ENCODE measurements at places on chromosomes 16 and 17. TPM values are rescaled to one million over a fixed set of nuclear protein-coding genes. Genes with fewer than 3 reads are reported as not detected.

DNA sequence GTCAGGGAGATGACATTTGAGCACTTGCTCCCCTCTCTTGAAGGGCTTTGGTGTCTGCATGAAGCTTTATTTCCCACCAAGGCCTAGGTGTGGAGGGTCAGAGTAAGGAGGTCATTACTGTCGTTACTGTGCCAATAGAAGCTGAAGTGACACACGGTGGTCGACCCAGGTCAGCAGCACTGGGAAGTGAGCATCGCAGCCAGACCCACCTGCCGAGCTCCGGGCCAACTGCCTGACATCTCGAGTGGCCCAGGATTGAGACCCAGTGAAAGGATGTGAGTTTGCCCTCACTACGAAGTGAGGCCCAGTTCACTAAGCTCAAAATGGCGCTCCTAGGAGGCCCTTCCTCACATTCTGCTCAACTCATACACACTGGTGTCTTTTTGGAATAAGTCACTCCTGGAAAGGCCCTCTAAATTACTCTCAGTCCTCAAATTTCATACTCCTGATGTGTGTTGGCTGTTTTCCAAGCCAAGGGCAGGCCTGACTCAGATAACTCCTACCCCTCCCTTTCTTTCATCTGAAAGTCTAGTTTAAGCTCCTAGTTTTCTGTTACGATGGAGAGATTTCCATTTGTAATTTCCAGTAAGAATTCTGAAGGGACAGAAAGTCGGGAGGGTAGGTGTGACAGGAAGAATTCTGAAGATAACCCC, 200.4 kb downstream of the LGALS9B start:
- no peak for DNase-seq

GRCh38 chr16:49875806-49876715, 20.1 kb upstream of the ZNF423 start:
- DNase-seq: no peak

PDPR gene
- 18.0 TPM for total RNA-seq

CASKIN1 gene
- 0.13 TPM for total RNA-seq

CBFB gene
- 30.3 TPM for total RNA-seq

PNPO gene
- total RNA-seq: 27.1 TPM

Data from omental fat pad (tissue), 4 donors.